ENCODE measurements at places on chromosomes 1 and 21.

GRCh38 chr1:22539510-22540118, 23.7 kb upstream of the EPHA8 start:
- DNase-seq, result no peak

DNA sequence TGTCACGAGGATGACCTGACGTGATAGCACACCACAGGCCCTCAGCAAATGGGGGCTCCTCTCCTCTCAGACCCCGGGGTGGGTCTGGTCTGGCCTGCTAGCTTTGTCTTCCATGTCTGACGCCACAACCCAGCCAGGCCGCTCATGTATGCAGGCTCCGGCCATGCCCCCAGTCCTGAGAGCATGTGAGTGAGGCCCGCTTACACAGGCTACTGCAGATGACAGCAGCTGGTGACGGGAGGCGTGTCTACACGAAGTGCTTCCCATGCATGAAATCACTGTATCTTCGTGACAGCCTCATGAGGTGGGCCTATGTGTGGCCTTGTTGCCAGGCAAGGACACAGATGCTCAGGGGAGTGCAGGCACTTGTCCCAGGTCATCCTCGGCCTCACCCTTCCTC, 16.4 kb downstream of the WNT4 start:
- no peak for DNase-seq

GRCh38 chr1:181099152-181100014, 10.9 kb downstream of the IER5 start:
- no peak for DNase-seq

DNA sequence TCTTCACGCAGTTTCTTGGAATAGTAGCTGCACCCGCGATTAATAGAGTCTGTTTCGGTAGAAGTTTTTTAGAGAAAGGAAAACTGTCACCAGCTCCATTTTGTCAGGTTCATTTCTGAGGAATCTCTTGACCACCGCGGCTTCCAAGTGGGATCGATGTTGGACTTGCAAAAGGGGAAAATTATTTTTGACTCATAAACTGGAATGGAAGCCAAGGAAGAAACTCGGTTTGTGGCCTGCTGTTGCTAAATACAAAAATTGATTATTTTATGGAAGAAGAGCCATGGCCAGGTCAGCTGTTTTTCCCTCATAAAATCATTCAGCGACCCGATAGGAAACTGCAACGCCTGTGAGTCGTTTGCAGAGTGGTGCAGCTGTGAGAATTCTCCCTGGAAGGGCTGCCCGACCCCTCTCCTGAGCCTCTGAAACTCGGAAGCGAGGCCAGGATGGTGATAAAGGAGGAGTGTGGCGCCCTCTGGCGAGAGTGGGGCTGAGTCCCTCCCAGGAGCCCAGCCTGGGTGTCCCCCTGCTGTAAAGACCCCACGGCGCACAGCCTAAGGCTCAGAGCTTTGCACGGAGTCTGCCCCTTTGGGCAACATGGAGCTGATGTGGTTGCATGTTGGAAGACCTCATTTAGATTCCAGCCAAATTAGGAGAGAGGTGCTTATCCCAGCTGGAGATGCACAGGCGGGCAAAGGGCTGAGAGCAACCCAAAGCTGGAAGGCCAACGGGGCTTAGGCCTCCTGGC, 83.6 kb upstream of the SLC25A33 start:
- DNase-seq, result peak; percentile 97

GRCh38 chr1:248852481-248853405, 6.1 kb downstream of the ZNF692 start:
- DNase-seq, result peak; percentile 34

GRCh38 chr1:22090867-22091266, 38.4 kb downstream of the CDC42 start:
- no peak for DNase-seq

DNA sequence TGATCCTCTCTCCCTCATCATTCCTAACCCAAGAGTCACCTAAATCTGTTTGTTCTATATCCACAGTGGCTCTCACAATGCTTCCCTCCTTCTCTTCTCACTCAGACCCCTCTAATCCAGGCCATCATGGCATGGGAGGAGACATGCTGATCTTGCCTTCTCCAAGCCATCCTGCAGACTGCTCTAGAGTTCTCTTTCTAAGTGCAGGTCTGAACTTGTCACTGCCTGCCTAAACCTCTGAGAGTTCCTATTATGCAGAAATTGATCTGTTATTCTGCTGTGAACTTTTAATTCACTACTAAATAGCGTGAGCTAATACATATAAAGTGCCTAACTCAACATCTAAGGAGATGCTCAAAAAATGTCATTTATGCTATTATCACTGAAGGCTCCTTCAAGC, 26.8 kb downstream of the LAMC2 start:
- no peak for DNase-seq

DNA sequence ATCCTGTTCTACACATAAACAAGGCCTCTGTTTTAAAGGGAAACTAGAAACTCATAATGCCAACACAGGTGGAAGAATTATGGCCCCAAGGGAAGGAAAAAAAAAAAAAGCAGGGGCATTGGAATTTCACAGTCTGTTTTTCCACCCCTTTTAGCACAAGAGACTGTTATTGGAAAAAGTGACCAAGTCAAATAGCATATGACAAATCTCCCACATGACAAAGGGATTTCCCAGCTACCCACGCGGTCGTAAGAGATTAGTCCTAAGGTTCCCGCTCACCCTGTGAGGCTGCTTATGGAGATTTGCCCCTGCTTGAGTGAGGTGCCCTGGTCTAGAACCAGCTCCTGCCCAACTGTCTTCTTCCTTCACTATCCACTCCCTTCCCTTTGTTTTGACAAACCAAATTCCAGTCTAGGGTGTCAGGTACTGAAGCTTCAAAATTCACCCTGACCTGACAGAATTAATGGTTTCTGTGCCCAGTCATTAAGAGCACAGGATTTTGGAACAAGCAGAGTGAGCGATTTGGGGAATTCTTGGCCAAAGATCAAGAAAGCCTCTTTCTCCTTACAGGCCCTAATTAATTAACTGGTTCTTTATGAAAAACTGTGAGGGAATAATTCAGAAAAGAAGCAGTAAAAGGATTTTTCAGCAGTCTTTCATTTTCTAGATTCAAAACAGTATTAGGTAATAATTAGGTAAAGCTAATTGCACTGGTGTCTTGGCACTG, 107.3 kb downstream of the NMNAT2 start:
- DNase-seq, result no peak

GRCh38 chr1:184242507-184242943, 144.3 kb upstream of the C1orf21 start:
- DNase-seq, result no peak

GRCh38 chr21:25537174-25537573, 70.1 kb downstream of the MRPL39 start:
- DNase-seq, result no peak

GRCh38 chr1:185860311-185860710, 126.1 kb downstream of the HMCN1 start:
- DNase-seq, result no peak

- no peak for DNase-seq
These were observed 23.5 kb upstream of the C2CD2 start for GRCh38 chr21:41977034-41977950.

DNA sequence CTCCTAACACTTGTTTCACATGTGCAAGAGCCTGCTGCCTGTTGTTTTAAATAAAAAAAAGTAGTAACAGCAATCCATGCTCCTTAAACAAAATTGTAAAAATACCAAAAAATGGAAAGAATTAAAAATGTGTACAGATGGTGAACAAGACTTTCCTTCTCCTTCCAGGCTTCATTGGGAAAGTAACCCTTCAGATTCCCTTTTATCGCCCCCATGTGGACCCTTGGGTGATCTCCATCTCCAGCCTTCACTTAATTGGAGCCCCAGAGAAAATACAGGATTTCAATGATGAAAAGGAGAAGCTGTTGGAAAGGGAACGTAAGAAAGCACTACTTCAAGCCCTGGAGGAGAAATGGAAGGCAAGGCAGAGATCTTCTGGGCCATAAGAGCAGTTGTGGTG, 14.2 kb downstream of the VPS13D start:
- peak; percentile 58 for DNase-seq

GRCh38 chr1:113977906-113978305, 1.4 kb upstream of the OLFML3 start:
- DNase-seq, result no peak

GRCh38 chr1:119594376-119594775, 53.7 kb downstream of the ZNF697 start:
- DNase-seq, result no peak

GRCh38 chr21:19433623-19434022, 1030.0 kb upstream of the TMPRSS15 start:
- no peak for DNase-seq

DNA sequence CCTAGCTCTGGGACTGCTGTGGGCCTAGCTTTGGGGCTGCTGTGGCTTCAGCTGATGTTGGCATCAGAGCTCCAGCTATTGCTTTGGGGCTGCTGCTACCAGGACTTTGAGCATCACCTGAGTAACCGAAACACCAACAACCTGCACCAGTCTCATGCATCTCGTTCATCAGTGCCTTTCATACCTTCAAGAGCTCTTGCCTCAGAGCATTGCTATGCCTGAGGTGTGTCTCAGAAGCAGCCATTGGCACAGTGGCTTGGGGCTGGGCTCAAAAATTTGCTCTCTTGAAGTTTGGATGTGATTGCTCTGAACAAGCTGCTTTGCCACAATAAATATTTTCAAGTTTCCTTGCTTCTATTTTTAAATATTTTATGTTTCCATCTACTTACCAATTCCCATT, 6.7 kb upstream of the LCE2D start:
- DNase-seq, result no peak

DNA sequence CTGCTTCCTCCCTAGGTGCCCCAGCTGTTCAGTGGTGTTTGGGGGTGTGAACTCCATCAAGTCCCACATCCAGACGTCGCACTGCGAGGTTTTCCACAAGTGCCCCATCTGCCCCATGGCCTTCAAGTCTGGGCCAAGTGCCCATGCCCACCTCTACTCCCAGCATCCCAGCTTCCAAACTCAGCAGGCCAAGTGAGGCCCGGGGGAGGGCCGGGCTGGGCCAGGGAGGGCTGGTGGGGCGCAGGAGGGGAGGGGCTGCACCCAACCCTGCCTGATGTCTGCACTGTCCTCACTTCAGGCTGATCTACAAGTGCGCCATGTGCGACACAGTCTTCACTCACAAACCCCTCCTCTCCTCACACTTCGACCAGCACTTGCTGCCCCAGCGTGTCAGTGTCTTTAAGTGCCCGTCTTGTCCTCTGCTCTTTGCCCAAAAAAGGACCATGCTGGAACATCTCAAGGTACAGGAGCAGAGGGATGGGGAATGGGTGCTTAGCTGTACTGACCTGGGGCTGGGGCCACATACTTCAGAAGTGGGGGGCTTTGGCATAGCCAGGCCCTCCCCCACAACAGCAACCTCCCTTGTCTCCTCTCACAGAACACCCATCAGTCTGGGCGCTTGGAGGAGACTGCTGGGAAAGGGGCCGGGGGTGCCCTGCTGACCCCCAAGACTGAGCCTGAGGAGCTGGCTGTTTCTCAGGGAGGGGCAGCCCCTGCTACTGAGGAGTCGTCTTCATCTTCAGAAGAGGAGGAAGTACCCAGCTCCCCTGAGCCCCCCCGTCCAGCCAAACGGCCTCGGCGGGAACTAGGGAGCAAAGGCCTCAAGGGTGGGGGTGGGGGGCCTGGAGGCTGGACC, 7.2 kb downstream of the ZNF687 start:
- DNase-seq, result no peak

DNA sequence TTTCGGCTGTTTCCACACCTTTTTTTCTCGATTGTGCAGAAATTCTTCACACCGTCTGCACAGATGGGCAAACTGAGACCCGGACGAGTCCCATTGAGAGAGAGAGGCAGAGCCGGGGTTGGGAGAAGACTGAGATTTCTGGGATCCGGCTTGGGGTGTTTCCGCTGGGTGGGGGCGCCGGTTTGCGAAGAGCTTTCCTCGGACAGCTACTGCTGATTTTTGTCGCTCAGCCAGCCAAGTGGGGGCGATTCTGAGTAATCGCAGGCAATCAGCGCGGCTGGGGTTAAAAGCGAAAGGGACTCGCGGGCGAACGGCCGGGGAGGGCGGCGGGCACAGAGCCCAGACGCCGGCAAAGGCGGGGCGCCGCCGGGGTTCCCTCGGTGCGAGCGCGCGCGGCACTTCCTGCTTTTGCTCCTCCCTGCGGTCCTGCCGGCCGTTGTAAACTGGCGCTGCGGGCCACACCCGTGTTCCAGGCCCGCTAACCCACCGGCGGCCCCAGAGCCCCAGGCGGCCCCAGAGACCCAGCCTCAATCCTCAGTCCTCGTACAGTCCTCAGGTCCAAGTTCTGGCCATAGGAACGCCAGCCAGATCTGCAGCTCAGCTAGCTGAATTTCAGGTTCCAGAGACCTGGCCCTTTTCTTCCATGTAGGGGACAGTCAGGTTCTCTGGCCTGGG, 32.4 kb upstream of the JUN start:
- peak; percentile 90 for DNase-seq

GRCh38 chr1:103905363-103905762, 155.7 kb downstream of the AMY1C start:
- DNase-seq, result no peak

GRCh38 chr1:67945733-67946374, 104.6 kb downstream of the DIRAS3 start:
- no peak for DNase-seq

- DNase-seq, result no peak
These were observed 57.2 kb upstream of the LRRN2 start for GRCh38 chr1:204742676-204743251.

- no peak for DNase-seq
These were observed 2.3 kb downstream of the GART start for GRCh38 chr21:33539616-33540015.

- DNase-seq, result peak; percentile 38
These were observed 7.9 kb downstream of the TINAGL1 start for GRCh38 chr1:31583995-31584868.

GRCh38 chr1:89755591-89755990, 65.2 kb upstream of the LRRC8D start:
- no peak for DNase-seq

DNA sequence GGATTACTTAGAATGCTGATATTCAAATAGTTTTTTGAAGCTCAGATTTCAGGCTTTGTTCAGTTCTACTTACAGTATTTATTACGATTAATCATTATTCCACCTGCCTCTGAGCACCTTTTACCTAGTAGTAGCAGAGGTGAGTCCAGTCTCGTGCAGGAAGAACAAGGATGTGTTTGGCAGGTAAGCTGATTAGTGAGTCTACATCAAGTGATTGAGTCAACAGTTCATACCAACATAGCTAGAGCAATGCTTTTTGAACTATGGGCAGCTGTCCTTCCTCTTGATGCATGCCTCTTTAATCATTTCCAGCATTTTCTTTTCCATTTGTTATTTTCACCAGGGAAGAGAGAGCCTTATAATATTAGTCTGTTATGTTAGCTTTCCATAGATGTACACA, 838.9 kb downstream of the USP25 start:
- DNase-seq, result no peak
